ENCODE measurements at places on chromosomes 6 and 20. TPM values are rescaled to one million over a fixed set of nuclear protein-coding genes. Genes with fewer than 3 reads are reported as not detected.

Gene MOCS3
- 6.2 TPM for total RNA-seq

Gene CST9L
- not detected for total RNA-seq

DNA sequence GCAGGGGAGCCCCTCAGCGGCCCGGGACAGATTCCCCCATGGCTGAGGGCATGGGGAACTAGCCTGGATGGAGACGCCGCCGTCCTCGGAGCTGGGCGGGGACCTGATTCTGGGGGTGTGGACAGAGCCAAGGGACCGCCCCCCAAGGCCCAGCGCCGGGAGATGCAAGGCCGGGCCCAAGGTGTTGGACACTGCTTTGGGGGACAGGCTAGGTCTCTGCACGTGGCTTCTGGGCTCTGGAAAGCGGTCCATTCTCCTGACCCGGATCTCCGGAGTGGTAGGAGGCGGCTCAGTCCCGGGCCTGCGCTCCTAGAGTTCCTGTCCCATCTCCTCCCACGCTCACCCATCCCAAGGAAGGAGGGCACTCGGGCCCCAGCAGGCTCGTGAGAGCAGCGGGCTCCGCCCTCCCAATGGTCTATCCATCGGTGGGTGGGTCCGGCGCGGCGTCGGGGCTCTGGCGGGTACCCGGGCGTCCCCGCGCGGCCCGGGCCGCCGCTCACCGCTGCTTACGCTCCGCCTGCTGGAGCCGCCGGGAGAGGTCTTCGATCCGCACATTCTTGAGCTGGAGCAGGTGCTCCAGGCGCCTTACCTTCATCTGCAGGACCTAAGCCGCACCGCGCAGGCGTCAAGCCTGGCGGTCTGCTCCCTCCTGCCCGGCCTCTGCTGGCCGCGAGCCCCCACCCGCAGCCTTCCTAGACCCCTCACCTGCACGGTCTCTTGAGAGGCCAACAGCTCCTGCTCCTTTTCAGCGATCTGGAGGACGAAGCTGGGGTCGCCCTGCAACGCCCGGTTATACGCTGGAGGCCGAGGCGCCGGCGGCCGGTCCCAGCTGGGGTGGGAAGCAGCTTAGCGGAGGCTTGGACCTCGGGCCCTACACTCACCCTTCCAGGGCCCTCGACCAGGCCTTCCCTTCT is 3.3 kb downstream of the SPEF1 start:
- no peak for DNase-seq

DNA sequence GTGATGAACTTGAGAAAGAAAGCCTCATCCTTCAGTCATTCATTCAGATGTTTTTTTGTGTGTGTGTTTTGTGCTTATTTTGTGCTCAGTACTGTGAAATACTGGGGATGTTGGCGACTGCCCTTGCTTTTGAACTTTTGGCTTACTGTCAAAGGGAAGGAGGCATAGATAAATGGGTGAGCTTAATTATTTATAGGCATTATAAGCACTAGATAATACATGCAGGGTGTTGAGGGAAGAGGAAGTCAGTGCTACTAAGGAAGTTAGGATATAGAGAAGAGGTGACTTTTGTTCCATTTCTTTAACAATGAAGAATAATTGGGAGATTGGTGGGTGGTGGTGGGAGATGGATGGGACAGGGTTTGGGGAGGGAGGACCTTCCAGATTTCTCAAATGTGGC is 23.6 kb downstream of the XRN2 start:
- DNase-seq: no peak

DNA sequence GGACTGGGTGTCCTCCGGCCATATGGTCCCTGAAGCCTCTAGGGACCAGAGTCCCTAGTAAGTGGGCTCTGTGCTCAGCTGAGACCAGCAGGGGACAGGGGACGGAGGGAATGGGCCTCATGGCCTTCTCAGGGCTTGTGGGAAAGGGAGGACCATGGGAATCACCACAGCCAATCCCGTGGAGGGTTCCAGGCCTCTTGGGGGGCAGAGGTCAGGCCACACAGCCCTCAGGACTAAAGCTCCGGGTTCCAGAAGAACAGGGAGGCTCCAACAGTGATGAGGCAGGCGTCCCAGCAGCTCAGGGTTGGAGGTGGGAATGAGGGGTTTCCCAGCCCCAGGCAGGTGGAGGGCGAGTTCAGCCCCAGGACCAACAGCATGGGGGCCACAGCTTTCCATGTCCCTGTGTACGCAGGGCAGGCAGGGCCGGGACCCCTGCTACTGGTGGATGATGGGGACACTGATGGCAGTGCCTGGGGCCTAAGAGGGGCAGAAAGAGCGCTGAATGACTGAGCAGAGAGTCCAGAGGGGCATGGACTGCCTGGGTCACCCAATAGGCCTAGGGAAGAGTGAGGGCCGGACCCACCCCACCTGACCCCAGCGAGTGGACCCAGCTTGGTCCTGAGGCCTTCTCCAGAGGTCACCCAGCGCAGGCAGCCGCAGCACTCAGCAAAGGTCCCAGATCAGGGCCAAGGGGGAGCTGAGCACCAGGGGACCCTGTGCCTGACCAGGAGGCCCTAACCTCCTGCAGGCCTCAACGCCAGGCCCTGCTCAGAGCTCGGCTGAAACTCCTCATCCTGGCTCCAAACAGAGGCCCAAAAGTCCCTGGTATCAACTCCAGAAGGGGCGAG is 8.8 kb downstream of the MYL9 start:
- no peak for DNase-seq

DNA sequence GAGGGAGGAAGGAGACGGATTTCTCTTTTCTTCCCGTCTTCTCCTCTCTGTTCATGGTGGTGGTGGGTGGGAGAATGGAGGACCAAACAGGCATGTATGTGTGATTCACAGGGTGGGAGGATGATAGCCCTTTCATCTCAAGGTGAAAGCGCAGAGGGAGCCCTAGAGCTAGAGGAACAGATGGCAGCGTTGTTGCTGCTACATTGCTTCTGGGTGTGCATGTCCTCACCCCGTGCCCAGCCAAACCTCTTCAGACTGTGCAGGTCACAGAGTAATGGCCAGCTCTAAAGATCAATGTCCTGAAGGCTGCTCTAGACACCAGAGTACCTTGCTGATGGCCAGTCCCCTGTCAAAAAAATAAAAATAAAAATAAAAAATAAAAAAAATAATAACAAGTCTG is 301.8 kb downstream of the TBC1D7 start:
- no peak for DNase-seq

DNA sequence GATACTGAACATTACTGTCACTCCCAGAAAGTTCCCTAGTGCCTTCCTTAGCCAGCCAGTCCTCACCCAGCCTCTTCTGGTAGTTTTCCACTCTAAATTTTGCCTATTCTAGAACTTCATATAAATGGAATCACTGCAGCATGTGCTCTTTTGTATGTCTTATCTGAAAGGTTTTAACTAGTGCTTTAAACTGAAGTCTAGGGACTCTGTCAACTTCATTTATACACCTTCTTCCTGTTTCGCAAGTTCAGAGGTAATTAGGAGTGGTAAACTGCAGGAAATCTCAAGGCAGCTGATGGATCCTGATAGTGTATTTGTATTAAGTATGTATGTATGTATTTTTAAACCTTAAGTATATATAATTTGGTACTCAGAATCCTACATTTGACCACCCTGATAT is 94.3 kb downstream of the TCP11 start:
- no peak for DNase-seq

- DNase-seq: no peak
These were observed 401.8 kb downstream of the PREX1 start for GRCh38 chr20:48425817-48426612.

DNA sequence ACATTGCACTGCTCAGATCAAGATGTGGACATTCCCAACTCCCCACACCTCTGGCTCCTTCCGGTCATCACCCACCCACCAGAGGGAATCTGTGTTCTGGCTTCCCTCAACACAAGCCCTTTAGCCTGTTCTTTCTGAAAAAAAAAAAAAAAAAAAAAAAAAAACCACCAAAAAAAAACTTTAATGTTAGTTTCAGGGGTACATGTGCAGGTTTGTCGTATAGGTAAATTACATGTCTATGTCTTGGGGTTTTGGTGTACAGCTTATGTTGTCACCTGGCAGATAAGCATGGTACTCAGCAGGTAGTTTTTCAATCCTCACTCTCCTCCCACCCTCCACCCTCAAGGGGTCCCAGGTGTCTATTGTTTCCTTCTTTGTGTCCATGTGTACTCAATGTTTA is 135.8 kb upstream of the FOXA2 start:
- DNase-seq: no peak

- no peak for DNase-seq
These were observed 11.4 kb upstream of the MOCS1 start for GRCh38 chr6:39945626-39946025.

- DNase-seq: no peak
These were observed 89.5 kb downstream of the SNX5 start for GRCh38 chr20:17878912-17879602.

DNA sequence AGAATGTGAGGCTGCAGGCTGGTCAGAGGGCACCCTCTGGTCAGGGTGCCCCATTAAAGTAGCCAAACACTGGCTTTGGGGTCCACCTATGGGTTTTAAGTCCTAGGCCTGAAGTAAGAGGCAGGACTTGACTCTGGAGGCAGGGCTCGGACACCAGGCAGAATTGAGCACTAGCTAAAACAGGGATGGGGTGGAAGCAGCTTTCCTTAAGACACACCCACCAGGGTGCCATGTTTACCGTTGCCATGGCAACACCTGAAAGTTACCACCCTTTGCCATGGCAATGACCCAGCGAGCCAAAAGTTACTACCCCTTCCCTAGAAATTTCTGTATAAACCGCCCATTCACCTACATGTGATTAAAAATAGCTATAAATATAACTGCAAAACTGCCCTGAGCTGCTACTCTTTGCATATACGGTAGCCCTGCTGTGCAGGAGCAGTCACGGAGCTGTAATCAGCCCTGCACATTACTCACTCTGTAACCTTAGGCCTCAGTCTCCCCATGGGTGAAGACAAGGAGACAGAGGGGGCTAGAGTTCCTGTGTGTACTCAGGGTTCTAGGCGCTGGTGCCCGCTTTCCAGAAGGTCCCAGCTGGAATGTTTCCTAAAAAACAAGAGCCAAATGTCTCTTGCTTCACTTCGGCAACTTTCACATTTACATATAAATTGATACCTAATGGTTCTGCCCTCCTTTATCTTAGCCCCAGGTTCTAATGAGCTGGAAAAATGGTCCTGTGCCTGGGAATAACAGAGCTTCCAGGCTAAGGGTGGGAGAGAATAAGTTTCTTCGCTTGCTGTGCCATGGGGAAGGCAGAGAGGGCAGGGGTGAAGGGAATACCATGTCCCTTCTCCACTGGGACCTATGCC is 27.2 kb upstream of the SRSF6 start:
- DNase-seq: no peak

DNA sequence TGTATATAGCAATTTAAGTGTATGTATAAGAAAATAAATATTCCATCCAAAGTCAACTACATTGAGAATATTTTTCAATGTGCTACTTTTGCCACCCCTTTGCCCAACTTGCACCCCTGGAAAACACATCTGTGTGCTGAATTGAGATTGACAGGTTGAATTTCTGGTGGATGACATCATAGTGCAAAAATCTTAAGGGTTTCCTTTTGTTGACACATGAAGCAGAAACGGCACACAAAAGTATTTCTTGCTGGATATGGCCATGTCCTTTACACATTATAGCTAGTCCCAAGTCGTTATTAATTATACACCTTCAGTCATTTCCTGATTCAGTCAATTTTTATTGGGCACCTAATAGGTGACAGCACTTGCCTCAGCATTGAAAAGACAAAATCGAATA is 188.7 kb upstream of the FBXL4 start:
- DNase-seq: no peak

GRCh38 chr6:74256781-74257180 is 560.8 kb downstream of the CD109 start:
- no peak for DNase-seq

- DNase-seq: peak; percentile 41
These were observed 111.2 kb upstream of the PTPN1 start for GRCh38 chr20:50398821-50399554.

DNA sequence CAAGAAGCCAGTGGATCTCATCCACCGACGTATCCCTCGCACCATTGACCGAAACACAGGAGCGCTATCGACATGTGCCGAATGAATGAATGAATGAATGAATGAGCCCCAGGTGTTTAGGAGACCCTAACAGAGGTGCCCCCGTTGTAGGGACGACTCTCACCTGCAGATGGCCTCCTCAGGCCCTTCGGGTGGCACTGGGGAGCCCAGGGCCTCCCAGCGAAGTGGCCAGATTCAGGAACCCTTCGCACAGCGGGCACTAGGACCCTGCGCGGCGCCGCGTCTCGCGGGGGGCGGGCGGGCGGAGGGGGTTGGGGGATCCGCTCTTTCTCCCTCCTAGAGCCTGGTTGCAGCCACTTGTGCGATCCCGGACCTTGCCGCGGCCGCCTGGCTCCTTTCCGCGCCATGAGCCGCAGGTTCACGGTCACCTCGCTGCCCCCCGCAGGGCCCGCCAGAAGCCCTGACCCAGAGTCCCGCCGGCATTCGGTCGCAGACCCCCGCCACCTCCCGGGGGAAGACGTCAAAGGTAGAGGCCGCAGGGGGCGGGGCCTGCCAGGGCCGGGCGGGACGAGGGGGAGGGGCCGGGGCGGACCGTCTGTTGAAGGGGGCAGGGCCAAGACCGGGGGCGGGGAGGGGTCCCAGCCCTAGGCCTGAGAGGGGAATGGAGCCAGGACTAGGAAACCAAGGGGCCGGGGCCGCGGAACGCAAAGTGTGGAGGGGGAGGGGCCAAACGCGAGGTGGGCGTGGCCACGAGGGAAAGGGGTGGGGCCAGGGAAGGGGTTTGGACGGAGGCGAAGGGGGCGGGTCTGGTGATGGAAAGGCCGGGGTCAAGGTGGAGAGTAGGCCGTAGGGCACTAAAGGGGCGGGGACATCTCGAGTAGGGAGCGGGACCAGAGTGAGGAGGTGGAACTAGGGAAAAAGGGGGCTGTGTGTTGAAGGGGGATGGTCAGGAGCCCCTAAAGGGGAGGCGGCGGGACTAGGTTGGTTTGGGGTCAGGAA is 7.4 kb upstream of the SLC12A5 start:
- DNase-seq: peak; percentile 96

DNA sequence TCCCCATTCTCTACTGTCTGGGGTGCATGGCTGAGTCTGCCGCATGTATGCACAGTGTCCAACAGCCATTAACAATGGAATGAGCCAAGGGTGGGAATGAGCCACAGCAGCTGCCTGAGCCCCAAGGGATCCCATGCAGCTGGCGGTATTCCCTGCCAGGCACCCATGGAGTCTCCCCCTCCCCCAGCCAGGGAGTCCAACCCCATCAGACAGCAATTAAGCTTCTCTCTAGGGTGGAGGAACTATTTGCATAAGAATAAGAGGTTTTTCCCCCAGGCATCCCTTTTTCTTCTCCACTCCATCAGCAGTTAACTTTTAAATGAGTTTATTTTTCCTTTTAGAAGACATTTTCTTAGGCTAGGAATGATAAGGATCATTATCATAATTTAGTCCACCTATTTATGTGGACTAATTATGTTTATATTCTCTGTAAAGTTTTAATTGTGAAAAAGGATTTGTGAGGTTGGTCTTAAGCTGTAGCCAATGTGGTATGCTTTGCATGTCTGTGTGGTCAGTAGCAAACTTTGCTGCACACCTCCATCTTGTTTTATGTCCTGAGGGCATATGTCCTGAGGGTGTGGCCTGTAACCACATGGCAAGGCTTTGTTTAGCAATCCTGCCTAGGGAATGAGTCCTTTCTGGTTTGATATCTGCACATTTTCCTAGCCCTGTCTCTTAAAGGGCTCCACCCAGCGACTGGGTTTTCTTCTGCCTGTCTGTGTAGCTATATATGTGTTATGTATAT is 158.9 kb upstream of the OLIG3 start:
- no peak for DNase-seq

Data from K562 (cell line).